Suprapubic skin (tissue), 4 donors: ENCODE measurements at places on chromosomes 3 and 15. TPM values are rescaled to one million over a fixed set of nuclear protein-coding genes. Genes with fewer than 3 reads are reported as not detected.

DNA sequence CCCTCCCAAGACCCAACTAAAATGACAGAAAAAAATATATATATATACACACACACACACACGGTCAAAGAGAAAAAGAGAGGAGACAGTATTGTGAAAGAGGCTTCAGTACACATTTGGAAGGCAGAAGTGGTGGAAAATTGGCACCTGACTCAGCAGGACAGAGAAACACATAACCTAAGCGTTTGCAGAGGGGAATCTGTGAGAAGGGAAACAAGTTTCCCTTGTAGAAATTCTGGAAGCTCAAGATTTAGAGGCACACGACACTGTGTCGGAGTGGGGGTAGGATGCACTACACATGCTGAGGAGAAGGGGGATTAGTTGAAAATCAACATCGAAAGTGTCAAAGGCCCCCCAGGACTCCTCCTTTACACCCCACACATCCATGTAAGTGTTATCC, 53.1 kb downstream of the PAK2 start:
- DNase-seq = no peak

DNA sequence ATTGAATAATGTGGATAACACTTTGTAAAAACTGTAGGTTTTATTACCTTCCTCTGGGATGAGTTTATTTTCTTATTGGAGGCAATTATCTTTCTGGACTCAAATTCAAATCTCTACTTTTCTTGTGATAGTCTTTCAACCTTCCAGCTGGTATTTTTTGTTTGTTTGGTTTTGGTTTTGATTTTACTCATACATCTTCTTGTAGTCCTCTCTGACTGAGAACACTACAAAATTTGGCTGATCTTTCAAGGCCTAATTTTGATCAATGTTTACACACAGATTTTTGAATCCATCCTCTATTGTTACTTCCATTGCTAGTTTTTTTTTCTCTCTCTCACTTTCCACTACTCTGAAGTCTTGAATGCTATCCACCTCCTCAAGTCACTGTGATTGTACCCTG, 303.8 kb upstream of the NECTIN3 start:
- no peak for DNase-seq

GRCh38 chr15:85730001-85730820, 64.5 kb downstream of the KLHL25 start:
- DNase-seq = no peak

GRCh38 chr3:137024348-137024747, 66.6 kb downstream of the IL20RB start:
- DNase-seq = no peak

DNA sequence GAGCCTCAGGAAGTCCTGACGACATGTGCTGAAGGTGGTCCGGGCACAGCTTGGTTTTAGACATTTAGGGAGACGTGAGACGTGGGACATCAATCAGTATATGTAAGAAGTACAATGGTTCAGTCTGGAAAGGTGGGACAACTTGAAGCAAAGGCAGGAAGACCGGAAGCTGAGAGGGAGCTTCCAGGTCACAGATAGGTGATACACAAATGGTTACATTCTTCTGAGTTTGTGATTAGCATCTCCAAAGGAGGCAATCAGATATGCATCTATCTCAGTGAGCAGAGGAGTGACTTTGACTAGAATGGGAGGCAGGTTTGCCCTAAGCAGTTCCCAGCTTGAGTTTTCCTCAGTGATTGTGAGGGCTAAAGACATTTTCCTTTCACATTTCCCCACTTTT, 282.1 kb downstream of the RYR3 start:
- DNase-seq = no peak

DNA sequence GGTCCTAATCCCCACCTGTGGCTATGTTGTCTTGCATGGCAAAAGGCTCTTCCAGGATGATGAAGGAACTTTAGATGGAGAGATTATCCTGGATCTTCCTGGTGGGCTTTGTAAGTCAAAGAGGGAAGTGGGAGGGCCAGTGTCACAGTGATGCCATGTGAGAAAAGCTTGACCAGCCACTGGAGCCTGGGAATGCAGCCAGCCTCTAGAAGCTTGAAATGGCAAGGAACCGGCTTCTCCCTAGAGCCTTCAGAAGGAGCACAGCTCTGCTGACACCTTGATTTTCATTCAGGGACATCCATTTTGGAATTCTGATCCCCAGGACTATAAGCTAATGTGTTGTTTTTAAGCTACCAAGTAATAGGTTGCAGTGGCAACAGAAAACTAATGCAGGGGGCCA, 58.3 kb downstream of the CLEC3B start:
- no peak for DNase-seq

Gene MOBP
- total RNA-seq = not detected

Gene TMEM207
- not detected for total RNA-seq
